ENCODE measurements at places on chromosomes 5 and 9. TPM values are rescaled to one million over a fixed set of nuclear protein-coding genes. Genes with fewer than 3 reads are reported as not detected.

FGF18 gene
- total RNA-seq, result 2.7 TPM

SPAAR gene
- total RNA-seq, result 0.26 TPM

CD72 gene
- total RNA-seq, result 2.8 TPM

MTRR gene
- total RNA-seq, result 48.0 TPM

CFAP90 gene
- total RNA-seq, result 0.13 TPM

AK8 gene
- 0.78 TPM for total RNA-seq

GFRA3 gene
- total RNA-seq, result not detected

SLC25A2 gene
- total RNA-seq, result 0.39 TPM

BTNL8 gene
- total RNA-seq, result not detected

WNT8A gene
- not detected for total RNA-seq

N4BP3 gene
- 0.32 TPM for total RNA-seq

IFNK gene
- total RNA-seq, result not detected

SLC46A2 gene
- total RNA-seq, result not detected

MELK gene
- 18.2 TPM for total RNA-seq

CDH12 gene
- not detected for total RNA-seq

GARNL3 gene
- 8.2 TPM for total RNA-seq

SPINK6 gene
- not detected for total RNA-seq

UGT3A2 gene
- total RNA-seq, result not detected

TAS2R1 gene
- not detected for total RNA-seq

RANBP6 gene
- 30.8 TPM for total RNA-seq

ODF2 gene
- total RNA-seq, result 31.6 TPM

NUTM2F gene
- total RNA-seq, result not detected

SETD9 gene
- total RNA-seq, result 8.6 TPM
